Renal pelvis (tissue), 12 donors: ENCODE measurements at places on chromosomes 16 and 17.

GRCh38 chr17:68133346-68134045 lies 98.0 kb downstream of the KPNA2 start:
- DNase-seq: no peak

DNA sequence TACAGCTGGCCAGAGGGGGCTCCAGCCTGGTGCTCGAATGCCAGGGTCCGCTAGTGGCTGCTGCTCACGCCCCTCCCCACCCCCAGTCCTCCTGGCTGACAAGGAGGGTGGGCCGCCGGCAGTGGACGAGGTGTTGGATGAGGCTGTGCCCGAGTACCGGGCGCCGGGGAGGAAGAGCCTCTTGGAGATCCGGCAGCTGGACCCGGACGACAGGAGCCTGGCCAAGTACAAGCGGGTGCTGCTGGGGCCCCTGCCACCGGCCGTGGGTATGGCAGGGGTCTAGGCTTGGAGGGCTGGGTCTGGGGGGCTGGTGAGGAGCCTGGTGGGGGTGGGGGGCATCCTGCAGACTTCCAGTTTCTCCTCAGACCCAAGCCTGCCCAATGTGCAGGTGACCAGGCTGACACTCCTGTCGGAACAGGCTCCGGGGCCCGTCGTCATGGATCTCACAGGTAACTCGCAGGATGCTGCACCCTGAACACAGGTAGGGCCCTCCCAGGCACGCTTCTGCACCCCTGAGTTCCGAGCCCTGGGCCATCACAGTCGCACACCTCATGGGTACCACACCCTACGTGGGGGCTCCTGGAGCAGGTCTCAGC lies 1.2 kb upstream of the PDIA2 start:
- DNase-seq: no peak

DNA sequence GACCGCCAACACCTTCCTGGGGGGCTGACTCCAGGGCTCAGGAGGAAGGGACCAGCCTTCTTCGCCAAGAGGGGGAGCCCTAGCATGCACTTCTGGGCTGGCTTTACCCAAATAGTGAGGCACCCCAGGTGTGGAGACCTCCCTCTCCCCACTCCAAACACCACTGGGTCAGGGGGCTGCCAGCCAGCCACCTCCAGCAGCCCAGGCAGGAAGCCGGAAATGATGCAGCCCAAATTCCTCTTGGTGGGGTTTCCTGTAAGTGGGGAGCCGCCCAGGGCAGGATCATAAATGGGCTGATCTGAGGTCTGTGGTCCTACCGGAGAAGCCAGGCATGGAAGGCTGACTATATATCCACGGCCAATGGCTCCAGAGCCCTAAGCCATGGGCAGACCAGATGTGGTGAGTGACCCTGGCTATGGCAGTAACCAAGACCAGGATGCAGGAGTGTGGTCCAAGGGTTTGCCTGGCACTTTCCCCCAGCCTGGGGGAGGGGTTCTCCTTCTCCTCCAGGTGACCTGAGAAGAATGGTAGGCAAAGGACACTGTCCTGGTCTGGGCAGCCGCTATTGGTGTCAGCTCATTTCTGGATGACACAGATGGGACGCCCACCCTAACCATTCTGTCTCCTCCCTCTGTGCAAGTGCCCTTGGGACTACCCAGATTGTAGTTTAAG lies 4.2 kb downstream of the GIT1 start:
- no peak for DNase-seq

GRCh38 chr17:47265983-47266541 lies 12.4 kb downstream of the ITGB3 start:
- no peak for DNase-seq

DNA sequence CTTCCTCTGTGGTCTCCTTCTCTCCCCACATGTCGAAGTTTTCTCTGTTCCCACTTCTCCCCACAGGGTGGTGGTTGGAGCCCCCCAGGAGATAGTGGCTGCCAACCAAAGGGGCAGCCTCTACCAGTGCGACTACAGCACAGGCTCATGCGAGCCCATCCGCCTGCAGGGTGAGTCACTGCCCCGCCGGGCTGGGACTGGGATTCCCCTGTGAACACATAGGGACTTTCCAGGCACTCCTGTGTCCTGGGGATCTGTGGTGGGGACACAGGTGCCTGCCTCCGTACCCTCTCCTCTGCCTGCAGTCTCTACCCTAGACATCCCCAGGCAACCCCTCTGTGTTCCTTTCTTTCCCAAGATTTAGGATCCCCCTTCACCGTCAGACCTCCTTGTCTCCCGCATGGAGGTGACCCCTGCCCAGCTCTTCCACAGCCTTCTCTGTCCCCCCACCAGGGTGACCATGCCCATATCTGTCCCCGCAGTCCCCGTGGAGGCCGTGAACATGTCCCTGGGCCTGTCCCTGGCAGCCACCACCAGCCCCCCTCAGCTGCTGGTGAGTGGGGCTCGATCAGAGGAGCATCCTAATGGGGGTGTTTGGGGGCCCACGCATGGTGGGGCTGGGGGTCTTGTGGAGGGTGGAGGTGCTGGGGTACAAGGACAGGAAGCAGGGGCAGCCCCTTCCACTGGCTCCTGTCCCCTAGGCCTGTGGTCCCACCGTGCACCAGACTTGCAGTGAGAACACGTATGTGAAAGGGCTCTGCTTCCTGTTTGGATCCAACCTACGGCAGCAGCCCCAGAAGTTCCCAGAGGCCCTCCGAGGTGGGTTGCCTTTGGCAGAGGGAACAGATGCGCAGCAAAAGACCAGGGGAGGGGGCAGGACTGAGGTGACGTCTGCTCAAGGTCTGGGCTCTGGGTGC lies 5.8 kb downstream of the ITGAM start:
- no peak for DNase-seq

DNA sequence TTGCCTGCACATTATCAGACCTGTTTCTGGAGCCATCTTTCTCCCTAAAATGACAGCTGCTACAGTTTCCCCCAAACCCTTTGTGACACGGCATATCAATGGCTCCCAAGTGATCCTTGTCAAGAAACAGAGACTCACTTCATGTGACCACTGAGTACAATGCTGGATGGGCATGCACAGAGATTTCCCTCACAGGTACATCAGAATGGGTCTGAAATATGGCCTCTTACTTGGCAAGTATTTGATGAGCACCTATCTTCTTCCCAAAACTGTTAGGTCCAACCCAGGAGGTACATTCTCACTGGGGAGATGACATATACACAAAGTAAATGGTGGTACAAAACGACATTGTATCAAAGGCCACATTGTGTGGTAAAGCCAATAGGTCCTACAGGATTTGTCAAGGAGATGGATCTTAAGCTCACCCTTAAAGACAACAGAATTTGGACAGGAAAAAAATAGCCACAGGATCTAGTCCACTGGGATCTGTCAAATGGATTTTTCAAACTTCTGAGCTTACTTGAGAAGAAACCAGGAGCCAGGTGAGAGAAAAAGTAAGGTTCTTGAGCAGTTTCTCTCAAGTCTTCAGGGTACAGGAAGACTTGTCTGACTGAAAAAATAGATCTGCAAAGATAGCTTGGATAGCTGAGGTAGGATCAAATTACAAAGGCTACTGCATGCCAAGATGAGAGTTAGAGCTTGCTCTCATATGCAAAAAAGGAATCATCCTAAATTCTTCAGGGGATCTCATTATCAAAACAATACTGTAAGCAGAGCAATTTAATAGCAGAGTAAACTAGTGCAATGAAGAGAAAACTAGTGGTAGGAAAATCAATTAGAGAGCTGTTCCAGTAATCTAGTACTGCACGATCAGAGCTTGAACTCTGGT lies 28.8 kb downstream of the RNF43 start:
- DNase-seq: no peak

GRCh38 chr17:77694391-77695363 lies 263.8 kb upstream of the TNRC6C start:
- DNase-seq: no peak

DNA sequence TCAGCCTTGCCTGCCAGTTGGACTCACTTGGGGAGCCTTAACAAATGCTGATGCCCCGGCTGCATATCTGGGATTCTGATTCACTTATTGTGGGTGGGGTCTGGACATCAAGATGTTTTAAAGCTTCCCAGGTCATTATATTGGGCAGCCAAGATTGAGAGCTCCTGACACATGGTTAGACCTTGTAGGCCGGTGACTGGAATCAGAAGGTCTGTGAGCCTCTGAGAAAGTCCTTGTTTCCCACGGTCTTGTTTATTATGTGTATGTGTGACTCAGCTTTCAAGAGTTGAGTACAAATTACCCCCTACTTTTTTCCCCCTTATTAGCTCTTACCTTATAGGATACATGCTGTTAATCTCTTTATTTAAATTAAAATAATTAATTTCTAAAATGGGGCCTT lies 103.5 kb downstream of the ABCC1 start:
- DNase-seq: no peak

GRCh38 chr17:76446449-76447231 lies 6.3 kb downstream of the UBE2O start:
- DNase-seq: no peak

GRCh38 chr16:85399583-85400284 lies 213.4 kb upstream of the GSE1 start:
- DNase-seq: no peak

GRCh38 chr17:556431-556995 lies 158.1 kb downstream of the VPS53 start:
- DNase-seq: no peak

DNA sequence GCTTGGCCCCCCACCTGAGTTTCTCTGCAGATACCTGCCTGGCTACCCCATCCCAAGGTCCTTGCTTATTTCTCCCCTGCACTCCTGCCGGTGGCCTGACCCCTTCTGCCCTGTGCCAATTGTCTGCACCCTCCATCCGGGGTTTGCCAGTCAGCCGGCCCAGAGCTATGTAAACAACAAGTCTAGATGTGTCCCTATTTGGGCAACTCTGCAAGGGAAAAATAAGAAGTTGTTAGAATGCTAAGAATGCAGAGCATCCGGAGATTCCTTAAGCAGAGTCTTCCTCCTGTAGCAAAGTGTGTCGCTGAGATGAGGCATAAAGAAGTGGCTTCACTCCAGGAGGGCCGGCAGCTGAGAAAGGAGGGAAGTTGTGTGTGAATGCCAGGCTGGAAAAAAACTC lies 46.6 kb downstream of the RGS9 start:
- DNase-seq: no peak

DNA sequence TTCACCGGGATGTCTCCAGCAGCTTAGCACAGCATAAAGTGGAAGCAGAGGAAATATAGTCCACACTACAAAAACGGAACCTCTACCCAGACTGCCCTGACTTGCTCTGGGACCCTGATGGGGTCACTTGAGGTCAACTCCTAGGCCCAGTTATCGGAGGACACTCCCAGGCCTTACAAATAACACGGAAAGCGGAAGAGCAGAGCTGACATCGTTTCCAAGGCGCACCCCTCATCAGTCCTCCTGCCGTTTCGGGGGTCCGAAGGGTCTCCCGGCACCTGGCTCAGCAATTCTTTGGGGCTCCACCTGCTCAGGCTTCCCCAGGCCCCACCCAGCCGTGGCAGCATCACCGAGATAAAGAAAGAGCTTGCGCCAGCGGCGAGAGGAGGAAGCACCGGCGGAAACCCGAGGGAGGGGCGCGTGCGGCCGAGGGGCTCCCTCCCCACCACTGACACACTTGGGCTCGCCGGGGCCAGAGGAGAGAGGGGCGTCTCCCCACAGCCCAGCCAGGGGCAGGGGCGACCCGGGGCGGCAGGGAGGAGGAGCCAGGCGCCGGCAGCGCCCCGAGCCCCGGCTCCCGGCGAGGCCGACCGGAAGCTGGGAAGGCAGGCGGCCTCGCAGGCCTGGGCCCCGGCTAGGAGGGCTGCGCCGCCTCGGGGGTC lies 727 bp downstream of the CORO7 start:
- DNase-seq: no peak

- no peak for DNase-seq
Observed at GRCh38 chr17:19347323-19348080, 15.0 kb downstream of the B9D1 start.

GRCh38 chr17:12431188-12431587 lies 234.5 kb upstream of the MYOCD start:
- DNase-seq: no peak

- DNase-seq: no peak
Observed at GRCh38 chr17:48562934-48563333, 15.2 kb downstream of the HOXB4 start.

- DNase-seq: no peak
Observed at GRCh38 chr16:83689385-83689831, 118.4 kb upstream of the HSBP1 start.

GRCh38 chr16:22186517-22186916 lies 19.6 kb upstream of the EEF2K start:
- no peak for DNase-seq

DNA sequence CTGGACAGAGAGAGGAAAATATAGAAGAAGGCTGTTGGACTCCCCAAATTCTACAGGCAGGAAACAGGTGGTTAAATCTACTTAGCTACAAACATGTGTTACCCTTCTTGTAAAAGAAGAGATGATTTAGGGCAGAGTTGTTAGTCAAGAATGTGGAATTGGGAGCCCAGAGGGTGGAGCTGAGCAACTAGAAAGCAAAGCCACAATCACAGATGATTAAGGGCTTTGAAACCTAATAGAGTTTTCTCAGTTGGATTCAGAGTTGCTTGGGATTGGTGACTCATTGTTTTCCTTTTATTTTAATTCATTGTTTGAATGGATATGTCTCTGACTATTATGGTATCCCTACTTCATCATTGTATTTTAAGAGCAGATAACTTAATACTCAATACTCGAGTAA lies 6.2 kb downstream of the ACSM5 start:
- no peak for DNase-seq

DNA sequence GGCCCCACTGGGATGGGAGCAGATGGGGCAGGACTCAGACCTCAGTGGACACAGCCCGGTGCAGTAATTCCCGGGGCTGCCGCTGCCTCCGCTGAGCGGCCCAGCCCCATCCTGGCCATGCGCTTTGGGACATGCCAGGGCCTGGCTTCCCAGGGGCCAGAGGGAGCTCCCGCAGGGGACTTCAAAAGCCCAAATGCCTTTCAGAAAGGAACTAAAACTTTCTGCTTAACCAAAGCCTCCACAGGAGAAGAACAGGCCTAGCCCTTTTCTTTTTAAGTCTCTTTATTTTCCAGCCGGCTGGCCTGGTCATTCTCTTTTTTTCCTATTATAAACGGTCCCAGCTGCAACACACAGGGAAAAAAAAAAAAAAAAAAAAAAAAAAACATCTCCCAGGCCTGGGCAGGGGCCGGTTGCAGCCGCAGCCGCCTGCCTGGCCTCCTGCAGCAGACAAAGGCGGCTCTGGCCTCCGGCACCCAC lies 10.7 kb upstream of the ZNF423 start:
- no peak for DNase-seq

GRCh38 chr17:8155231-8155995 lies 3.2 kb upstream of the PER1 start:
- DNase-seq: no peak

DNA sequence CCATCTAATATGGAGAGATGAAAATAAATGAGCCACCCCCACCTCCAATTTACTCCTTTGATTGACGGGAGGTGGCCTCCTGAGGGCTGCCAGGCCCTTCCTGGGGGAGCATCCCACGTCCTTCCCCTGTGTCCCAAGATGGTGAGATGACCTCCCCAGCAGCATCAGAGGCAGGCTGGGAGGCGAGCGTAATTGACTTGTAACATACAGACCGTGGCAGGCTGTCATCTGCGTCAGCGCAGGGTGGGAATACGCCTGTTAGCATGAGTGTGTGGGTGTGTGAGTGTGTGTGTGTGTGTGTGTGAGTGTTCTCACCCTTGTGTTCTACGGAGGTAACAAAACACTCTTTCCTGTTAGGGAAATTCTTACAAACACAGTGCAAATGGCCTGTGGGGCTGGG lies 156.9 kb upstream of the CIBAR2 start:
- no peak for DNase-seq

- no peak for DNase-seq
Observed at GRCh38 chr16:10744370-10745030, 858 bp downstream of the NUBP1 start.

GRCh38 chr16:82504836-82505235 lies 121.9 kb upstream of the CDH13 start:
- DNase-seq: peak; percentile 77
